ENCODE measurements at places on chromosomes 7 and 10.

DNA sequence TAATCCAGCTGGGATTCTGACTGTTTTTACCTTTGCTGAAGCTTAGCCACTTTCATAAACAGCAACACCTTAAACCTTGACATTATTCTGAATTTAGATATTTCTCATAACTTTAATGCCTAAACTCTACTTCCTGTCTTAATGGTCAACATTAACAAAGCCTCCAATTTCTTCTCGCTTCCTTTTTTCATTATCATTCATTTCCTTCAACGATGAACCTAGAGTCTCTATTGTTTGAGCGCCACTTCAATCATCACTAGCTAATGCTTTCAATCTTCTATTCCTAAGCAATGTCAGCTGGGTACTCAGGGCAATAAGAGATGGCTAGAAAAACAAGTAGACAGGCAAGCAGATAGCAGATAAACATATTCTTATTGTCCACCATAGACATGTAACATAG, 96.6 kb upstream of the TMEM196 start:
- no peak for DNase-seq

- DNase-seq = no peak
Observed at GRCh38 chr7:116095396-116095795, 64.8 kb upstream of the TFEC start.

DNA sequence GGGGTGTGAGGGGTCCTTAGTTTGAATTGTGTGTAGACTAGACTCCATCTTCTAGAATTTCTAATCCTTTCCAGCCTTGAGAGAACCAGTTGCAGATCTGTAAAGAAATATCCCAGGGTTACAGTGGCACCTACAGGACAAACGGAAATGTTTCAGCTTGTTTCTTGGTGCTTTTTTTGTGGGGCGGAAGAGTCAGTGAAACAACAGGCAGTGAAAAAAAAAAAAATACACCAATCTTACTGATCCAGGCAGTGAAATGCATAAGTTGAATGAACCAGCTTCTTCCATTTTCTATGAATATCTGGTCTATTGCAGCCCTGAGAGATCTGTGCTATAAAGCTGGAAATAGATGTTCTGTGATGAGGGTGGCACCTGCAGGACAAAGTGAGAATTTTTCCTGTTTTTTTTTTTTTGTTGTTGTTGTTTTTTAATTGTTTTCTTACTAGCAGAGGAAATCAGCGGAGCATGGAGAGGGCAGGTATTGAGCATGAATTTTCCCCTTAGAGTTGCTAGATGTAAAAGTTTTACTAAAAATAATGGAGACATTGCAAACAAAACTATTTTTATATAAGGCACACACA, 81.9 kb upstream of the DYNC1I1 start:
- DNase-seq = no peak

GRCh38 chr7:69845721-69846495, 247.6 kb downstream of the AUTS2 start:
- no peak for DNase-seq

GRCh38 chr7:157513162-157513621, 176.4 kb downstream of the DNAJB6 start:
- no peak for DNase-seq

DNA sequence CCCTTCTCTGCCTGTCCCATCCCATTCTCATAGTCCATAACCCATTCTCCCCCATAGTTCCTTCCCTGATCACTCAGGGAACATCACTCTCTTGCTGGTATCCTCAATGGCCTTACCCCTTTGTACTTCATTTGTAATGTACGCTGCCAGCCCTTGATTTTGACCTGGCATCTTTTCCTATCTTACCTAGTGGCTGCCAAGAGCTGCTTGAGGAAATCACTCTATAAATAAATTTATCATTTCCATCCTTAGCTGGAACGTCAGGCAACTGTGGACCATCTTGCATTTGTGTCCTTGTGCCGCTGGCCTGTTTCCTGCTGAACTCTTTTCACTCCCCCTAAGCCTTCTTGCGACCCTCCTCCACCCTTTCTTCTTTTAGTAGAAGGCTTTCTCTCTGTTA, 14.0 kb downstream of the CDK14 start:
- DNase-seq = no peak

GRCh38 chr10:103745341-103746247, 109.8 kb downstream of the SH3PXD2A start:
- DNase-seq = peak; percentile 55

GRCh38 chr10:129455625-129456024, 11.4 kb upstream of the MGMT start:
- DNase-seq = no peak

- DNase-seq = no peak
Observed at GRCh38 chr7:1972744-1973143, 260.0 kb downstream of the MAD1L1 start.

All from CD4-positive, alpha-beta T cell treated with Interleukin-1 beta for 1 hour (primary cell).